Nasal cavity respiratory epithelium epithelial cell of viscerocranial mucosa (primary cell): ENCODE measurements at places on chromosomes 13 and 19. TPM values are rescaled to one million over a fixed set of nuclear protein-coding genes. Genes with fewer than 3 reads are reported as not detected.

The STARD13 gene
- 0.68 and 1.9 TPM in 2 replicates for total RNA-seq

The ZAR1L gene
- not detected in 2 replicates for total RNA-seq

The HS6ST3 gene
- under 0.01 TPM in 2 replicates for total RNA-seq

The ZNF444 gene
- 7.9 and 12.9 TPM in 2 replicates for total RNA-seq

The KIR2DL4 gene
- total RNA-seq: not detected in 2 replicates

The VAV1 gene
- 1.7 TPM in 1 of 2 replicates, not detected in the other for total RNA-seq

The PTPRH gene
- 0.68 and 1.00 TPM in 2 replicates for total RNA-seq

The ZNF709 gene
- total RNA-seq: 0.34 and 1.1 TPM in 2 replicates

The C19orf81 gene
- total RNA-seq: 0.68 TPM in 1 of 2 replicates, not detected in the other

The HSD17B14 gene
- total RNA-seq: 2.9 and 5.1 TPM in 2 replicates

The FCAR gene
- total RNA-seq: not detected in 2 replicates

The KIR2DL1 gene
- not detected in 2 replicates for total RNA-seq

The PSG2 gene
- not detected in 2 replicates for total RNA-seq

The FAM216B gene
- not detected in 2 replicates for total RNA-seq

The TSHZ3 gene
- 1.0 and 6.2 TPM in 2 replicates for total RNA-seq

The LRFN3 gene
- total RNA-seq: 2.4 and 6.5 TPM in 2 replicates

The FAM124A gene
- under 0.01 TPM in 1 of 2 replicates, not detected in the other for total RNA-seq

The FUT2 gene
- total RNA-seq: 5.1 and 46.3 TPM in 2 replicates

The EPSTI1 gene
- 1.7 and 10.7 TPM in 2 replicates for total RNA-seq

The EPS8L1 gene
- total RNA-seq: 96.7 and 104 TPM in 2 replicates

The ZNF440 gene
- 8.5 and 14.2 TPM in 2 replicates for total RNA-seq

The GDF15 gene
- 172 and 183 TPM in 2 replicates for total RNA-seq

The CEACAM8 gene
- total RNA-seq: not detected in 2 replicates

The KLK12 gene
- total RNA-seq: 0.14 and 17.1 TPM in 2 replicates

The APOC4 gene
- total RNA-seq: not detected in 2 replicates

The ERICH4 gene
- total RNA-seq: not detected in 2 replicates

The ZNF613 gene
- total RNA-seq: 6.5 and 12.4 TPM in 2 replicates

The ZNF442 gene
- total RNA-seq: 4.1 and 4.3 TPM in 2 replicates

The DPF1 gene
- total RNA-seq: under 0.01 and 0.28 TPM in 2 replicates

The RASIP1 gene
- 0.71 and 1.4 TPM in 2 replicates for total RNA-seq

The ZNF541 gene
- under 0.01 TPM in 2 replicates for total RNA-seq

The ZNF471 gene
- total RNA-seq: 1.7 and 9.4 TPM in 2 replicates

The ZNF552 gene
- 5.8 and 10.5 TPM in 2 replicates for total RNA-seq

The SLC25A23 gene
- total RNA-seq: 22.2 and 57.9 TPM in 2 replicates

The GGN gene
- total RNA-seq: under 0.01 and 0.07 TPM in 2 replicates

The TMEM255B gene
- total RNA-seq: 1.00 and 3.4 TPM in 2 replicates

The OLFM4 gene
- not detected in 2 replicates for total RNA-seq

The ZNF66 gene
- 1.7 and 3.3 TPM in 2 replicates for total RNA-seq

The C19orf38 gene
- 0.71 and 1.0 TPM in 2 replicates for total RNA-seq

The RNF225 gene
- total RNA-seq: 1.4 and 2.1 TPM in 2 replicates

The CABP5 gene
- not detected in 2 replicates for total RNA-seq

The TEKTIP1 gene
- total RNA-seq: 0.14 TPM in 1 of 2 replicates, not detected in the other

The ZNF492 gene
- total RNA-seq: under 0.01 and 0.14 TPM in 2 replicates

The ELANE gene
- total RNA-seq: 0.07 TPM in 1 of 2 replicates, not detected in the other

The CLASRP gene
- total RNA-seq: 7.2 and 15.0 TPM in 2 replicates

The WDR62 gene
- total RNA-seq: 0.28 and 0.68 TPM in 2 replicates

The FREM2 gene
- under 0.01 and 0.07 TPM in 2 replicates for total RNA-seq

The NDUFA3 gene
- 7.9 and 16.9 TPM in 2 replicates for total RNA-seq

The ZNF99 gene
- total RNA-seq: not detected in 2 replicates

The NKPD1 gene
- total RNA-seq: 0.34 and 0.93 TPM in 2 replicates

The PTH2 gene
- total RNA-seq: not detected in 2 replicates

The DHDH gene
- 1.6 and 14.7 TPM in 2 replicates for total RNA-seq

The HPN gene
- total RNA-seq: not detected in 2 replicates

The SLC5A5 gene
- total RNA-seq: under 0.01 and 0.28 TPM in 2 replicates

The AP1M2 gene
- 111 and 115 TPM in 2 replicates for total RNA-seq

The C5AR2 gene
- total RNA-seq: under 0.01 and 0.36 TPM in 2 replicates

The ZNF675 gene
- 8.5 and 9.5 TPM in 2 replicates for total RNA-seq
